Ovary (tissue), 10 donors: ENCODE measurements at places on chromosomes 1 and 21. TPM values are rescaled to one million over a fixed set of nuclear protein-coding genes. Genes with fewer than 3 reads are reported as not detected.

GRCh38 chr1:32480761-32481160, 15.9 kb downstream of the ZBTB8B start:
- H3K36me3 ChIP-seq = no peaks in the 10 kb centered on the region
- no peak for DNase-seq
- H3K4me3 ChIP-seq = no peak overlapping the region
- no peaks in the 10 kb centered on the region for H3K27me3 ChIP-seq
- H3K4me1 ChIP-seq = no peaks in the 10 kb centered on the region

- no peak overlapping the region for H3K27ac ChIP-seq
- DNase-seq = no peak
- no peaks in the 10 kb centered on the region for H3K36me3 ChIP-seq
- no peaks in the 10 kb centered on the region for H3K4me1 ChIP-seq
Measured at GRCh38 chr1:114896795-114897194, 42.1 kb downstream of the SYCP1 start.

DNA sequence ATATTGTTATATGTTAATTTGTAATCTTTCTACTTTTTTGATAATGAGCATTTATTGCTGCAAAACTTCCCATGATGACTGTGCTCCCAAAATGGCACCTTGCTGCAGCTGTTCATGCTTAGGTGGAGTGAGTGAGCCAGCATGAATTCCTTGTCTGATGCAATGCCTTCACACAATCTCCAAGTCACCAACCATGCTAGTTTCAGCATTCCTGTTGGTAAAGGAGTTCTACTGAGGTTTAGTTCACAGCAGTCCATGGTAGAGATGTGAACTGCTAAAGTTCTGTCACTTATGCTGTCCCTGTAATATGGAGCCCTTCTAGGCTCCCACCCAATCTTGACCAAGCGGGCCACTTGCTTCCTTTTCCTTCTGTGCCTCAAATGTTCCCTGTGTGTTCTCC, 26.2 kb upstream of the PRKACB start:
- H3K36me3 ChIP-seq = no peaks in the 10 kb centered on the region
- no peak overlapping the region for H3K4me3 ChIP-seq
- DNase-seq = no peak
- H3K27me3 ChIP-seq = no peaks in the 10 kb centered on the region
- H3K27ac ChIP-seq = no peak overlapping the region

The ACOT11 gene
- total RNA-seq = 19.2 TPM

DNA sequence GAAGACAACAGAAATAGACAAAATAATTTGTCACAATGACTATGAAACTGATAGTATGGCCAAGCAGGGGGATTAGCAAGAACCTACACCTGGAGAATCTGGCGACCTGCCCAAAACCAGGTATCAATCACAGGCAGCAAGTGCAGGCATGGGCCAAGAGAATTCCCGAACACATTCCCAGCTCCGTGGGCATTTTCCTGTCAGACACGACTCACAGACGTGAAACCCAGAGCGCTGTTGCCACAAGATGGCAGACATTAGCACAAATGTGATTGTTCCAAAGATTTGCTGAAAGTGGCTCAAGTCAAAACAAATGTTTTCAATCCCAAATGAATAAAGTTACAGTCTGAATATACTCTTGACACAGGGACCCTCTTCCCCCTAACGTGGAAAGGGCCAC, 36.8 kb downstream of the HLCS start:
- no peaks in the 10 kb centered on the region for H3K27me3 ChIP-seq
- peaks cover 7% of the 10 kb centered on the region for H3K4me1 ChIP-seq
- no peak for DNase-seq
- no peak overlapping the region for H3K27ac ChIP-seq
- no peak overlapping the region for H3K4me3 ChIP-seq

The CAMTA1 gene
- 62.1 TPM for total RNA-seq

- no peaks in the 10 kb centered on the region for H3K27me3 ChIP-seq
- H3K27ac ChIP-seq = no peak overlapping the region
- peaks cover 40% of the 10 kb centered on the region for H3K4me1 ChIP-seq
- H3K4me3 ChIP-seq = no peak overlapping the region
- no peaks in the 10 kb centered on the region for H3K36me3 ChIP-seq
Measured at GRCh38 chr21:46052703-46053651, 44.9 kb upstream of the COL6A2 start.

DNA sequence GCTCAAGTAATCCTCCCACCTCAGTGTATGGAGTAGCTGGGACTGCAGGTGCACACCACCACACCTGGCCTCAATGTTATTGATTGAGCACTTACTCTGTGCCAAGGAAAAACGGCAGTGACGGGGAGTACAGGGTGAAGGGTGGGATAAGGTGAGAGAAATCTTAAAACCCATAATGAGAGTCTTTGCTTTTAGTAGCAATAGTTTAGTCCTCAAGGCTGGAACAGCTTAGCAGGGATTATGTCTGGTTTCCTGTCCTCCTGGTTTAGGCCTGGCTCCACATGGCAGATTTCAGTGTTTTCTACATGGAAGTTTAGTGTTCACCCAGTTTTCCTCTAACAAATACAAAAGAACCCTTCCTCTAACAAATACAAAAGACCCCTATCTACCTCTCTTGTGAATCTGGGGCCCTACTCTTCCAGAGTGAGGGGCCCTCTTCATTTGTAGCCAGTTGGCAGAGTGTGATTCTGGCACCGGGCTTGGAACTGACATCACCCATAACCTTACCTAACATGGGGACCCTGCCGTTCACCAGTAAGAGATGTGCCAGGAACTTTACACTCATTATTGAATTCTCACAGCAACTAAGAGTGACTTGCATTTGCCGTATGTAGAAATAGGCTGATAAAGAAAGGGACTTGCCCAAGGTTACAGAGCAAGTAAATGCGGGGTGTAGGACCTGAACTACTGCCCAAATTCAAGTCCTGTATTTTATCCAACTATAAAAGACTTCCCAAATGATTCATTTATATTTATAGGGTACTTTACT, 6.9 kb downstream of the ZNF691 start:
- H3K4me1 ChIP-seq = no peaks in the 10 kb centered on the region
- H3K36me3 ChIP-seq = no peaks in the 10 kb centered on the region
- no peak overlapping the region for H3K27ac ChIP-seq

- no peak overlapping the region for H3K4me3 ChIP-seq
- no peaks in the 10 kb centered on the region for H3K36me3 ChIP-seq
- H3K27me3 ChIP-seq = no peaks in the 10 kb centered on the region
- no peaks in the 10 kb centered on the region for H3K4me1 ChIP-seq
- DNase-seq = no peak
Measured at GRCh38 chr1:172276120-172276818, 144.2 kb upstream of the C1orf105 start.

The C1QTNF12 gene
- total RNA-seq = 3.2 TPM

DNA sequence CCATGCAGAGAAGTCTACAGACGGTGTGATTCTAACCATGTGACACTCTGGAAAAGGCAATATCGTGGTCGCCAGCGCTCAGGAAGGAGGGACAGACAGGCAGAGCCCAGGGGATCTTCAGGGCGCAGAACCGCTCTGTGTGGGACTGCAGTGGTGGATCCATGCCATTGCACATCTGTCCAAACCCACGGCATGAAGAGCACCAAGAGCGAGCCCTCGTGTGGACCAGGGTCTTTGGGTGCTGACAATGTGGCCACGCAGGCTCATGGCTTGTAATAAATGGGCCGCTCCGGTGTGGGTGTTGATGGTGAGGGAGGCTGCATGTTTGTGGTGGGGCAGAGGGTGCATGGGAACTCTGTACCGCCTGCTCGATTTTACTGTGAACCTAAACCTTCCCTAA, 25.3 kb upstream of the POFUT2 start:
- H3K27me3 ChIP-seq = no peaks in the 10 kb centered on the region
- no peaks in the 10 kb centered on the region for H3K36me3 ChIP-seq
- H3K4me3 ChIP-seq = no peak overlapping the region
- H3K27ac ChIP-seq = no peak overlapping the region
- peaks cover 28% of the 10 kb centered on the region for H3K4me1 ChIP-seq
- no peak for DNase-seq

DNA sequence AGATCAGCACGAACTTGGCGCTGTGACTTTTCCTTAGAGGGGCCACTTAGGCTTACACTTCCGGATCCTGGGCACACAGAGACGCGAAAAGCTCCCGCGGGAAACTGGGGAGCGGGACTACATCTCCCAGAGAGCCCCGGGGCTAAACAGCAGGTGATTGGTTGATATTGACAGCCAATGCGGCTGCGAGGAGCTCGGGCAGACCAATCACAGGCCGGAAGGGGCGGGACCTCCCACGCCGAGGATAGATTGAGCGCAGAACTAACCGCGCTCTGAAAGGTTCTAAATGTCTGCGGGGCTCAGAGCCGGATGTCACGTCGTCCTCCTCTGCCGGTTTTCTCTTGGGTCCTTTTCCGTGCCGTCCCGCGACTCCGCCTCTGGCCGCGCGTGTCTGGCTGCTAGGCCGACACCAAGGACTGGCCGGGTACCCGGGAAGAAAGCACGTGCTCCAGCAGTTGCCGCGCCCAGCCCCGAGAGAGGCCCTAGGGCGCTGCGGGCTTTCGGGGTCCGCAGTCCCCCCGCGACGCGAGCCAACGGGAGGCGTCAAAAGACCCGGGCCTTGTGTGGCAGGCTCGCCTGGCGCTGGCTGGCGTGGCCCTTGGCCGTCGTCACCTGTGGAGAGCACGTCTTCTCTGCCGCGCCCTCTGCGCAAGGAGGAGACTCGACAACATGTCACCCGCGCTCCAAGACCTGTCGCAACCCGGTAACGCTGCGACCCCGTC, at the start of gene MTR:
TSS of gene MTR (plus strand) at position 258 of the 722 bp plus-strand sequence. CDS start at position 670, 412 bp downstream.
- peak; percentile 98 for DNase-seq
- H3K4me3 ChIP-seq = peak within 1 kb of the TSS; percentile 78
- peak within 1 kb of the TSS; percentile 78 for H3K27ac ChIP-seq
- peaks cover 2% of the 10 kb centered on the region for H3K4me1 ChIP-seq
- no peaks in the 10 kb centered on the region for H3K27me3 ChIP-seq

- H3K4me3 ChIP-seq = peak overlapping the region; percentile 55
- no peaks in the 10 kb centered on the region for H3K27me3 ChIP-seq
- H3K27ac ChIP-seq = peak overlapping the region; percentile 85
- H3K4me1 ChIP-seq = no peaks in the 10 kb centered on the region
- no peak for DNase-seq
Measured at GRCh38 chr1:192809307-192810252, 741 bp downstream of the RGS2 start.

The TNFRSF4 gene
- 0.69 TPM for total RNA-seq

- peaks cover 3% of the 10 kb centered on the region for H3K4me1 ChIP-seq
- DNase-seq = no peak
- no peaks in the 10 kb centered on the region for H3K36me3 ChIP-seq
- H3K27me3 ChIP-seq = no peaks in the 10 kb centered on the region
- H3K27ac ChIP-seq = no peak overlapping the region
- H3K4me3 ChIP-seq = no peak overlapping the region
Measured at GRCh38 chr1:182785181-182785580, 4.4 kb upstream of the NPL start.

GRCh38 chr1:8439015-8439702, 121.2 kb downstream of the SLC45A1 start:
- no peak overlapping the region for H3K27ac ChIP-seq
- H3K27me3 ChIP-seq = no peaks in the 10 kb centered on the region
- peaks cover 4% of the 10 kb centered on the region for H3K4me1 ChIP-seq
- DNase-seq = peak; percentile 66
- no peaks in the 10 kb centered on the region for H3K36me3 ChIP-seq
- H3K4me3 ChIP-seq = no peak overlapping the region

DNA sequence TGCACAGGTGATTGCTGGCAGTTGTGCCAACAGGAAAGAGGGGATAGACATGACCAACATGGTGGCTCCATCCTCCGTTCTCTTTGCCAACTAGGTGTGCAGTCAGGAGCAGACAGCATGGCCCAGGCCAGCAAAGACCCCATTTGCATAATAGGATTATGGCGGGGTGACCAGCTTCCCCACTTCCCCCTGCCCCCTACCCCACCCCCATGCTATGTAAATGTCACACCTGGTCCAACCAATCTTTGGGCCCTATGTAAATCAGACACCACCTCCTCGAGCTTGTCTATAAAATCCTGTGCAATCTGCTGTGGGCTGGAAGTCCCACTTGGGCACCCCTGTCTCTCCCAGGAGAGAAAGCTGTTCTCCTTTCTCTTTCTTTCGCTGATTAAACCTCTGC, 146.0 kb downstream of the SLC30A10 start:
- H3K4me1 ChIP-seq = no peaks in the 10 kb centered on the region
- H3K27ac ChIP-seq = no peak overlapping the region
- H3K4me3 ChIP-seq = no peak overlapping the region
- H3K27me3 ChIP-seq = no peaks in the 10 kb centered on the region
- no peak for DNase-seq

DNA sequence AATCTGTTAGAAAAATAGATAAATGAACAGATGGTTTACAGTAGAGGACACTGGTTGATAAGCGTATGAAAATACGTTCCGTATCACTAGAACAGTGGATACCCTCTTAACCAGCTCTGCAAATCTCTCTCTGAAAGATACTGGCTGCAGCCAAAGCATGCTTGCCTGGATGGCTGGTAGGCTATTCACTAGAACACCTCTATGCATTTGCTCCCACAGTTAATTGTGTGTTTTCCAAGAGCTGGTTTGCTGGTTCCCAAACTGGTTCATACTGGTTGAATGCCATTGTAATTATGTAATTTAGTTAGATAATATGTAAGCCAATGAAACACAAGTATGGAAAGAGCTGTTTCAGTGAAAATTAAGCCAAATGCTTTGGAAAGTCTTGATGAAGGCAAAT, 126.6 kb downstream of the C1orf21 start:
- H3K27me3 ChIP-seq = no peaks in the 10 kb centered on the region
- no peak for DNase-seq
- H3K4me1 ChIP-seq = peaks cover 3% of the 10 kb centered on the region
- no peak overlapping the region for H3K27ac ChIP-seq
- no peaks in the 10 kb centered on the region for H3K36me3 ChIP-seq
- H3K4me3 ChIP-seq = no peak overlapping the region

The AMY1C gene
- 9.1 TPM for total RNA-seq

DNA sequence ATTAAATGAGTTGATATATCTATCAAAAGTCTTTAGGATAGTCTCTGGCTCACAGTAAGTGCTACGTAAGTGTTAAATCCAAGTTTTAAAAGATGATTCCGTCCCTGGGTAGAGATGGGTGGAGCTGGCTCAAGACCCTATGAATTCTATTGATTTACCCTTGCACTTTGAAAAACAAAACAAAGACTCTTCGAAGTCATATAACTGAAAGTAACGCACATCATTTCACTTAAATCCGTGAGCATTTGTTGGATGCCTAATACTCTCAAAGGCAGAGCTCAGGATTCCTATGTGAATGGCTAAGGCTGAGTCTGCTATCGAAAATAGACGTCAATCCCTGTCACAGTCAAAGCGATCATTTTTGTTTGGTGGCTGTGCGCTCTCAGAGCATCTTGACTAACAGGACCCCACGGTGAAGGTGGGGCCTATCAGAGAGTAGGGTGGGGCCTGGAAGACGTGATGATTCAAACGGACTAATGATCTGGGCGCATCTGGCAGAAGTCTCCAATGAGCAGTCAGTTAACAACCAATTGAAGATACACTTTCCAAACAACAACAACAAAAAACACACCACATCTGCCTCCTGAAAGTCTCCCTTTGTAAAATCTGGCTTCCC, 1.2 kb upstream of the NUCKS1 start:
- no peaks in the 10 kb centered on the region for H3K27me3 ChIP-seq
- H3K36me3 ChIP-seq = no peaks in the 10 kb centered on the region
- no peak overlapping the region for H3K27ac ChIP-seq
- H3K4me1 ChIP-seq = peaks cover 6% of the 10 kb centered on the region

The S100A16 gene
- 60.7 TPM for total RNA-seq

DNA sequence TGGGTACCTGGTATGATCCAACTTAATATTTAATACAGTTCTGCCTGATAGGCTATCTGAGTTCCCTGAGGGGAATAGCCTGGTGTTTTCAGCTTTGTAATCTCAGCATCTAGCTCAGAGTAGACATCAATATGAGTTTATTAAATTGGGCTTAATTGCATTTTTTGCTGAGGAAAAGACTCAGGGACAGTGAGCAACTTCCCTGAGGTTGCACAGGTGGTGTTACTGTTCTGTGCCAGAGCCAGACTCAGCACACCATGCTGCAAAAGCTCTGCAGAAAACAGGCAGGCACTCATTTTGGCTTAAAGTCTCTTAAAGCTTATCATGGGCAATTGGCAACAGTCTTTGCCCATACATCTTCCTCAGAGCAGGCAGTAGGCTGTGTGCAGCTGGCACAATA, 90.5 kb upstream of the JUN start:
- peaks cover 9% of the 10 kb centered on the region for H3K4me1 ChIP-seq
- no peak for DNase-seq
- no peaks in the 10 kb centered on the region for H3K27me3 ChIP-seq
